ENCODE measurements at places on chromosomes 4 and X.
A peak's percentile ranks its signal among the peaks of the same experiment; 100 is the strongest.

DNA sequence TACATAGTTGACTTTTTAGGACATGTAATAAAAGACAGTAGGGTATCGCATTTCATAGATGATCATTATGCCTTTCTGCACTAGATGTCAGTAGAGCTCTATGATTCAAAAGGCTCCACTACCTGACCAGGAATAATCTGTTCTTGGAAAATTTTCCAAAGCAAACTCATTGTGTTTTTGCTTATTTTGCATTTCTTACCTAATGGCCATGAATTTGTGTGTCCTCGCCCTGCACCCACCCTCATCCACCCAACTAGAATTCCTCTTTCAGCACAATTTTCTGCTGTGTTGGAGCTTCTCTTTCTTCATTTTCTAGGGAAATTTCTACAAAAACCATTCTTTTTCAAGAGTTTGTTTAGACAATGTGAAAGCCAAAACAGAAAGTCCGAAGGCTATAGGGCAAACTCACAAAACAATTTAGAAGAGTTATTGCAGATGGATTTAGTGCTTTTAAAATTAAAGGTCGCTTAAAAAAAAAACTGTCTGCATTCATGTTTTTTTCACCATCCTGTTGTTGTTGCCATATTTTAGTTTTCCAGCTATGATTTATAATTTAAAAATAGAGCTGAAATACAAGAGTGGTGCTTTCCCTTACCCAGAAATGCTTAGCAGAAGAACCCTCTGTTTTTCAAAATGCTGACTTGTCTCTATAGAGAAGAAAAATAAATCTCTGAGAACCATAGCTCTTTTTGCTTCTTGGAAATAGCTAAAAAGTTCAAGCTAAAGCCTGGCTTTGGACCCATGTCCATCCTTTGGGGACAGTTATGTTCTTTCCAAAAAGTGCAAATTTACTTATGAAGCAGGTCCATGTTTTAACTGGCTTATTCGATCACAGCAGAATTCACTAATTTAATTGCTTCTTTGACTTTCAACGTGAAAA lies 183.7 kb downstream of the SPATA18 start:
- peak; percentile 67 for DNase-seq

- no peak for DNase-seq
Measured at GRCh38 chr4:26530099-26530498, 39.8 kb upstream of the CCKAR start.

- no peak for DNase-seq
Measured at GRCh38 chr4:105661028-105661427, 47.5 kb downstream of the INTS12 start.

GRCh38 chrX:138885886-138886285 lies 174.4 kb upstream of the FGF13 start:
- DNase-seq = no peak

GRCh38 chr4:1204286-1204827 lies 32.0 kb upstream of the SPON2 start:
- DNase-seq = no peak

Data from cerebellar nuclear complex (tissue), 1 donor.